ENCODE measurements at places on chromosomes 13 and 19.

DNA sequence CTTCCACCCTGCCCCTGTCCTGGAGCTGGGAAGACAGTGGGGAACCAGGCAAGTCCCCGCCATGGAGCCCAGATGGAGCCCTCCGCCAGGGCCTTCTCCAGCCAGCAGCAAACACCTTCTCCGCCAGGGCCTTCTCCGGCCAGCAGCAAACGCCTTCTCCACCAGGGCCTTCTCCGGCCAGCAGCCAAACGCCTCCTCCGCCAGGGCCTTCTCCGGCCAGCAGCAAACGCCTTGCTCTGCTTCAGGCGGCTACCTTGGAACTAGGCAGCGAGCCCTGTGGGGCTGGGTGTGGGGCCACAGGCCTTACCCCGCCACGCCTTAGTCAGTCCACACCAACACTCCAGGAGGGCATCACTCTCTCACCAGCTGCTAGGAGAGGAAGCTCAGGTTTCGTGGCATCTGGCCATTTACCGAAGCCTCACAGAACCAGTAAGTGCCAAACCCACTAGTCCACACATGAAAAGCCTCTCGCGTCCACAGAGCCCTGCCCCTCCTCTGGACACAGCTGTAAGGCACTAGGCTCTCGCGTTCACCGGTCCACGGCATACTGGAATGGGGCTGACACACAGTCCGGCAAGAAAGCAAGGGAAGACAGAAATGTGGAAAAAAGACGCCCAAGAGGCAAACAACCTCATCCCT lies 41.0 kb downstream of the MLLT1 start:
- no peak for DNase-seq

DNA sequence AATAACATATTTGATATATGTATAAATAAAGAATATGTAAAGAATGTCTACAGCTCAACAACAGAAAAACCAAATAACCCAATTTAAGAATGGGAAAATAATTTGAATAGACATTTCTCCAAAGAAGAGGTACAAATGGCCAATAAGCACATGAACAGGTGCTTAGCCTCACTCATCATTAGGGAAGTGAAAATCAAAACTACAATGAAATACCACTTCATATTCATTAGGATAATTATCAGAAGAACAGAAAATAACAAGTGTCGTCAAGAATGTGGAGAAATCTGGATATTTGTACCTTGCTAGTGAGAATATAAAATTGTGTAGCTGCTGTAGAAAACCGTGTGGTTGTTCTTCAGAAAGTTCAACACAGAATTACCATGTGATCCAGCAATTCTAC lies 8.4 kb upstream of the SUPT20H start:
- DNase-seq: no peak

DNA sequence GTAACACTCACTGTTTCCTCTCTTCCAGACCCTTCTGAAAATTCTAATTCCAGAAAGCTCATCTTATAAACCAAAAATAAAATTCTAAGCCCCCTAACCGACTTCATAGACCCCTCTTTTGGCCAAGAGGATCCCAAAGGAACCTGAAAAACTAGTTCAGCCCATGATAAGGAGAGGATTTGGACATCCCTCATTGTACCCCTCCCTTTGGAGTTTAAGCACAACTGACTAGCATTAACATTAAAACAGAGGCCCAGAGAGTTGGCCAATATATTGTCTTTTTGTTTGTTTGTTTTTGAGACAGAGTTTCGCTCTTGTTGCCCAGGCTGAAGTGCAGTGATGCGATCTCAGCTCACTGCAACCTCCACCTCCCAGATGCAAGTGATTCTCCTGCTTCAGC lies 34.2 kb upstream of the MUC16 start:
- DNase-seq: no peak

- no peak for DNase-seq
Measured at GRCh38 chr19:17872251-17873001, 681 bp downstream of the SLC5A5 start.
